ENCODE measurements at places on chromosomes 16 and 17.
A peak's percentile ranks its signal among the peaks of the same experiment; 100 is the strongest.

DNA sequence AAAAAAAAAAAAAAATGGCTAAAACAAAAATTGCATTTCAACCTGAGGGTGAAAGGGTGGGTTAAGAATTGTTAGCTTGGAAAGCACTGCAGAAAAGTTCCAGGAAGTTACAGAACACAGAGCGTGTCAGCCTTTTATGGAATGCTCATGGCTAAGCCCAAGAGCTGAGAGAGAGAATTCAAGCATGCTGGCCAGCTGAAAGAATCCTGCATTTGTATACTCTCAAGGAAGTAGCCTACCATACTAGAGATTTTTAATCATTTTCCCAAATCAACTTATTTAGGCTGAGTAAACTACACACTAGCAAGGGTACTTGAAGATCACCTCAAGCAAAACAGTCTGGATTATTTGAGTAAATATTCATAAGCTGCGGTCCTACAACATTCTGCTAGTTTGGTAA, 153.9 kb downstream of the KCNJ2 start:
- no peak for DNase-seq

DNA sequence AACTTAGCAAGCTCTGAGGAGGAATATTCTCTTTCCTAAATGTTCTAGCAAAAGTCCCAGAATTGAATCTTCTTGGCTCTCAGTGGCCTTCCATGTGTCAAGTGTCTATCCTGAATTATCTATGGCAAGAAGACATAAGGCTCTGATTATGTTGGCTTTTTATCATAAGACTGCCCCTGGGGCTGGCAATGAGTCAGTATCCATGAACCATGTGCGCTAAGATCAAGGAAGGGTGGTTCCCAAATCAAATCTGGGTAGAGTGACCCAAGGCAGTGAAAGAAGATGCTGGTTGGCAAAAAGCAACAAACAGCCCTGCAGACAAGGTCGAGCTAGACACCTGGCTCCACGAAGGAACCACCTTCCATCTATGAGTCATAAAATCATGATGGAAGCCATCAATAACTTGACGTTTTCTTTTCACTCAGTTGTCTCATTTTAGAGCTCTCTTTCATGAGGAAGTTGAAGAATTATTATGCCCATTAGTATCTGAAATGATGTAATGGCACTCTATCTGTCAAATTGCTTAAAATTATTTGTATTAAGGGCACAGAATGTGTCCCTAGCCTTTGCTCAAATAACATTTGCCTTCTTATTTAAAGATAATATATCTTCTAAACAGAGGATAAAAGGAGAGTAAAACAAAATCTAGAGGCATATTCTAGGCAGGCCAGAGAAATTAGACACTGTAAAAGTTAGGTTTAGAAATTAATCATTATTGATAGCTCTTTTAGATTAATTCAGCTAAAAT, 657.7 kb upstream of the GOT2 start:
- no peak for DNase-seq

DNA sequence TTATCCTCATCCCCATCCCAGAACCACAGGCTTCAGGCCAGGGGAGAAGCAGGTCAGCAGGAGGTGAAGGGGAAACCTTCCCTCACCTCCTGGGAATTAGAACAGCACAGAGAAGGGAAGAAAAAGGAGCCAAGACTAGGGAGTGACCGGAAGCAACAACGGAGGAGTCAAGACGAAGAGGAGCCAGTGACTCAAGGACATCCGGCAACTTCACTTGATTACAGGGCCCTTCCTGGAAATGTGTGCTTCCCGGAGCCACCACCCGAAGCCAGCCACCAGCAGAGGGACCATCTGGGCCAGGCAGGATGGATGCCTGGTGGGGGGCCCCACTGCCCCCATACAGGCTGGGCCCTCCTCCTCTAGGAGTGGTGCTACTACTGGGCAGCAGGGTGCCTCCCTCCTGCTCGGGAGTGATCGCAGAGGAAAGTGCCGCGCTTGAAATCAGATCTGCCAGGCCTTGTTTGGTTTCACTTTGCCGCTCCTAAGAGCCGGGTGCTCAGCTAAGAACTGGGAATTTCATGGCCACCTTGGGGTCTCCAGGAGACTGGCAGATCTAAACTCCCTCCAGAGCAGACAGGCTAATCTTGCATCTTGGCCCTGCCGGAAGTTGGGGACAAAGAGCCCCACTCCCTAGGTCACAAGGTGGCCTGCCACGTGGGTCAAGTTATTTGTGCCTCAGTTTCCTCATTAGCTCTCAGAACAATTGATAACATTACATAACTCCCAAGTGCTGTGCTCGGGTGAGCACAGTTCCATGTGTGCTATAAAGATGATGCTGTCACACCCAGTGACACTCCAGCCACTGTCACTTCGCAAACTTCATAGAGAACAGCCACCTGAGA, 6.6 kb downstream of the CDC42EP4 start:
- DNase-seq, result no peak

DNA sequence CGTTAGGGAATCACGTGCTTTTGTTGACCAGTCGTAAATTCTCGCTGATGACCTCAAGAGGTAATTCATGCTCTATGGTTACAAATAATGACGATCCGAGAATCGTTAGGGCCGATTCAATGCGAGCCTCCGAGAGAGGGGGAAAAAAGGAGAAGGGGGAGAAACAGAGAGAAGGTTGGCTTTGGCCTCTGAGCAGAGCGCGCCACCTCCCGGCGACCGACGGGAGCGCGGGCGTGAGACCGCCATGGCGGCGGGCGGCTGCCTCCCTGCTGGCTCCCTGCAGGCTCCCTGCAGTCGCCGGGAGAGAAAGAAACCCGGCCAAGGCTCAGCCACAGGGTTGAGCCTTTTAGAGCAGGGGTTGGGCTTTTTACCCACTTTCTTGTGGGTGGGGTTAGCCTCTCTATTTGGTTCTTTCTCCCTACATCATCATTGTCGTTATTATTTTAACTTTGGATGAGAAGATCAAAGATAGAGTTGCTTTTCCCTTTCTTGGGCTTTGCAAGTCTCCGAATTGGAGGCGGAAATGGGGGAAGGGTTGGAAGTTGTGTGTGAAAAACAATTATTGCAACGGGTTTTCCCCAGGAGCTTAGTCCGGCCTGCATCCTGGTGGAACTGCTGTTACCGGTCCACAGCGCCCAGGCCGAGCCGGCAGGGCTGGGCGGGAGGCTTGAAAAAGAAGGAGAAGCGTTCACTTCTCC, 410 bp upstream of the HOXB5 start:
- DNase-seq, result peak; percentile 63

DNA sequence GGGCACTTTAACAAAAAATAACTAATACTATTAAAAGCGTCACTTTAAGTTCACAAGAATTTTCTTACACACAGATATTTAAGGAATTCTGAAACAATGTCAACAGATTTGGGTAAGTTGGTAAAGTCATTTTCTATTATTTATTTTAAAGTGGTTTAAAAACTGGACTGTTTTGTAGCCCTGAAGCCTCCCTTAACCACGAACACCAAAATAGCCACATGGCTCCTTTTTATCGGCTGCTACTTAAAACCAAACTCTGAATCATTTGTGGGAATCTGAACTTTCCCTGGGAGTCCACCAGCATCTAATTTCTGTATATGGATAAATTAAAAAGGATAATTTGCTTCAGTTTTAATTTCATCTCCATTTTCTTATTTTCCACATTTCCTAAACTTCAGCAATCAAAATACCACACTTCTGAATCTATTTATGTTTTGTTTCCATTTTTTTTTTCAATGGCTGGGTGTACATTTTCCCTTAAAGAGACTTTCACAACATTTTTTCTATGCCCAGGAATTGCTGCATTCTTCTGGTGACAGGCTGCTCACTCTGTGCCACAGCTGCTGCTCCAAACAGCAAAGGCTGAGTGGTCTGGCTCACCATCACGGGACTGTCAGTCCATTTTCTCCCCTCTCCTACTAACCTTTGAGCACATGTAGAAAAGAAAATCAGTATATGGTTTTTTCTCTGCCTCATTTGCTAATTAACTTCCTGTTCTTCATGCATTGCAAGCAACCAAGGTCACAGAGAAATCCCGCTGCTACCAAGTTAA, 255.5 kb upstream of the KCNJ16 start:
- no peak for DNase-seq

DNA sequence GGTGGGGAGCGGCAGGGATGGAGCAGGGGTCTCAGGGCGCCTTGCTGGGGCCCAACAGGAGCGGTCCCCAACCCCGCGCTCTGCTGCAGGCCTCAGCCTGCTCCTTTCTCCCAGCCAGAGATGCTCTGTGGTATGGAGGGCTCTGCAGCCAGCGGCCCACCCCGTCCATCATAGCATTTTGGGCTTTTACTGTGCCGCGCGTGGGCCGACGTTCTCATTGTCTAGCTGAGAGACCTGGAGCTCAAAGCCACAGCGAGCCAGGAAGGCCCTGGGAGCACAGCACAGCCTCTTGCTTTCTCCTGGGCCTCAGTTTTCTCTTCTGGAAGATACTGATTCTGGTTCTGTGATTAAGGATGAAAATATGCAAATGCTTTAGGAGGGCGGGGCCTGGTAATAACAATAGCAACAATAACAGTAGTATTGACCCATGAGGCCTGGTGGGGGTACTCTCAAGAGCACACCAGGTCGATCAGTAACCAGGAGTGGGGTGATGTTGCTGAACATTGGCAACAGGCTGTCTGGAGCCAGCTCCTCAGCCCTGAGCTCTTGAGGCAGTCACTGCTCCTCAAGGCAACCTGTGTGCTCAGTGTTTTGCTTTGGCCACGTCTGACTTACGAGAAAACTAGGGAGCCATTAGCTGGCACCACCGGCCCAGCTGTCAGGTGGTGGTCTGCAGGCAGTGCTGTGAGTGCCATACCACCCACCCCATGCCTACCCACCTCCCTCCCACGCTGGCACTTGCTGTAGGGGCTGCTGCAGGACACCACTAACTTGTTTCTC, 1.1 kb upstream of the RASD1 start:
- DNase-seq, result no peak

DNA sequence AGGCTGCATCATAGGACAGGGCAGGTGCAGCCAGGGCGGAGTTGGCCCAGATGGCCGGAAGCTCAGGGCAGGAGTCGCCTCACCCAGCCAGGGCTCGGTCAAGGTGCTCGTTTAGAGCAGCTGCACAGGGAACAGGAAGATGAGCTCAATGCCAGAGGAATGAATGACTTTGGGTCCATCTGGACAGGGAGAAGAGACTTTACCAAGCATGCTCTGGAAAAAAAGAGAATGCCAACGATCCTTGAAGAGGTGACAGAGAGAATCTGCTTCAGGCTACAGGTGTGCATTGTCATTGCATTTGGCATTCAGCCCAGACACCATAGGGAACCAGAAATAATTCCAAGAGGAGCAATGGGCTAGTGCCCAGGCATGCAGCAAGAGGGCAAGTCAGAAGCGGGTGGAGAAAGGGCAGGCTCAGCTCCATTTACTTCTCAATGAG, 6.7 kb upstream of the MPP3 start:
- DNase-seq, result no peak

DNA sequence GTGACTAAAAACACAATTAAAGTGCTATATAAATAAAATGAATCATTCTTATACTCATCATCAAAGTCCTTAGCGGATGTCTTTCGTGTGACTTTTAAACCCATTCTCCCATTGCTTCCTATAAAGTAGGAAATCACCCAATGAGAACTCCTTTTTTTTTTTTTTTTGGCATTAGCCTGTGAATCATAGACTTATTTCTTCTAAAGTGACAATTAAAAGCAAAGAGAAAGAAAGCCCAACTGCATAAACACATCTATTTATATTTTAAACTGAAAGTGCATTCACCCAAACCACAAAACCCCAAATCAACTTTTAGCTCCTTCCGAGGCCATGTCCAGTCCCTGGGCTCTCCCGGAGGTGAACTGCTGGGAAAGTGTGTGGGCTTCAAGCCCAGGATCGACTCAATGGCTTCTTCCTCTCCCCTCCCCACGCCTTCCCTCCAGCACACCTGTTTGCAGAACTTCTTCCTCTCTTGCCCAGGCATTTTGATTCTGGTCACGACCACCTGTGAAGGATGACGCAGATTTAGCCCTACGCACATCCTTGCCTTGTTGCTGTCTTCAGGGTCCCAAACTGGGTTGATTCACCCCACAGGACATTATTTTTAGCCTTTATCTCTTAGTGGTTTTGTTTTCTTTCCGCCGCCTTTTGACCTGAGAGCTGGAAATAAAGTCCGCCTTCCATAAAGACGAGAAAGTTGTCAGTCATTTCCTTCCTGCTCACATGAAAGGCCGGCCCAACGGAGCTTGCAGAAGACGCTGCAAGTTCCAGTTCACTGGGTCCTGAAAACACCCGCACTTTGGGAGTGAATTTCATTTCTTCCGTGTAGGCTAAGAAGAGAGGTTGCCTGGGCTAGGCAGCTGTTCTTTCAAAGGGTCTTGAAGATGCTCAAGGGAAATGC, 166.8 kb downstream of the MAP2K6 start:
- DNase-seq, result no peak

- no peak for DNase-seq
These were observed 161.4 kb upstream of the KCNJ16 start for GRCh38 chr17:69913616-69914015.

DNA sequence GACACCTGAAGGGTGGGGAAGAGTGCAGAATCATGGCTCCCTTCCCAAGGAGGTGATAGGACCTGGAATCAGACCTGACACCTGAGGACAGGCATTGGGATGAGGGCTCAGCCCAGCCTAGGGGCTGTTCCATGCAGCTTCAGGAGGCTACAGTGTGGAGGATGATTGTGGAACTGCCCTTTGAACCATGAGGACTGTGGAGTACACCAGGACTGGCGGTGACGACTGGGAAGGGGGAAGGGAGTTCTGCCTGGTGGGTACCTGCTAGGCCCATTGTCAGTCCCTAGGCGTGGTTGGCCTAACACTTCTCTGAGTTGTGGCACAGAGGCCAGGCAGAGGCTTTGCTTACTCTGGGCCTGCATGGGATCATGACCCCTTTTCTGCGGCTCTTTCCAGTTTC, 76.1 kb downstream of the MPRIP start:
- DNase-seq, result no peak

GRCh38 chr17:79628861-79629547, 18.2 kb upstream of the RBFOX3 start:
- DNase-seq, result no peak

DNA sequence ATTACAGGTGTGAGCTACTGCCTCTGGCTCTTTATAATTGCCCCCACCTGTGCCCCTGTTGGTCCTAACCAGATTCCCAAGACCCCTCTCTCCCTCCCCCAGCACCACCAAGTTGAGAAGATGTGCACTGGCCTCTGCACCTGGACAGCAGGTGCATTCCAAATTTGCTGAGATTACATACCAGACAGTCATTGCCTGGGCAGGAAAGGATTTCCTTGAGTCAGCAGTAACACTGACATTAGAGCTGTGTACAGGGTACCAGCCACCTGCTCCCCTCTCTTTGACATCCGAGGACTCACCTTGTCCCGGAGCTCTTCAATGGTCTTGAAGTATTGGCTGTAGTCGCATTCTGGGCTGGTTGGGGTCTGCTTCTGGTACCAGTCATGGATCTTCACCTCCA, 659 bp downstream of the KRT15 start:
- no peak for DNase-seq

DNA sequence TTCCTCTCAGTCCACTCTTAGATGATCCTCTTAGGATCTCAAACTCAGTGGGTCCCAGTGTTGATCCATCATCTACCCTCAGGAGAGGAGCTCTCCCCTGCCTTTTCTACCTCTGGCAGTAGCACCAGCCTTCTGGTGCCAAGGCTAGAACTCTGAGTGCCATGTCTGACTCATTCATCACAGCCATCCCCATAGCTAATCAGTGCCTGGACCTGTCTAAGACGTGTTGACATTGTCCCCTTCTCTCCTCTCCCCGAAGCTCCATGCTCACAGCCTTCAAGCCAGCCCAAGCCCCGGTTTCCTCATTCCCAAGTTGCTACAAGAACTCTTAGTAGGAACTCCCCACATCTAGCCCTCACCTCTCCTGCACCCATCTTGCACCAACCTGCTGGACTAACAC, 73.5 kb upstream of the GRIN2A start:
- DNase-seq, result no peak

GRCh38 chr17:15951368-15952047, 6.6 kb downstream of the ADORA2B start:
- DNase-seq, result no peak

Measured in stimulated activated CD8-positive, alpha-beta memory T cell treated with anti-CD3 and anti-CD28 coated beads, Interleukin-7, amount 100 ng/mL, for 1 hour (primary cell).